ENCODE measurements at places on chromosomes 6 and 20. TPM values are rescaled to one million over a fixed set of nuclear protein-coding genes. Genes with fewer than 3 reads are reported as not detected.

DNA sequence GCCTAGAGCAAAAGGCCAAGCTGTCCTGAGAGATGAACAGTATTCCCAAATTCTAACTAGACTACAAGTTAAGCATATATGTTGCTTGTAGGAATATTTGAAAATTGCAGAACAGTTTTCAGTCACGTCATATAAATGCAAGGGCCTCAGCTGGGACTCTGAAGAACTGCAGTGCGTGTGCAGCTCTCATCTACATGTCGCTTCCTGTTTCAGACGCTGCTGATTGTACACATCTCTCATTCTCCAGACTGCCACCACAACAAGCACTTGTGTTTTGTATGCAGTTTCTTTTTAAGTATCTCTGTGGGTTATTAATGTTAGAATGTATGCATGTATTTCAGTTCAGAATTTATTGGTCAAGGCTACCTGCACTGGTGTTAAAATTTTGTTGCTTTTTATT lies 119.7 kb downstream of the MAP3K4 start:
- H3K27me3 ChIP-seq = no peaks in the 10 kb centered on the region
- no peak overlapping the region for H3K27ac ChIP-seq
- peaks cover 47% of the 10 kb centered on the region for H3K36me3 ChIP-seq
- DNase-seq = no peak

DNA sequence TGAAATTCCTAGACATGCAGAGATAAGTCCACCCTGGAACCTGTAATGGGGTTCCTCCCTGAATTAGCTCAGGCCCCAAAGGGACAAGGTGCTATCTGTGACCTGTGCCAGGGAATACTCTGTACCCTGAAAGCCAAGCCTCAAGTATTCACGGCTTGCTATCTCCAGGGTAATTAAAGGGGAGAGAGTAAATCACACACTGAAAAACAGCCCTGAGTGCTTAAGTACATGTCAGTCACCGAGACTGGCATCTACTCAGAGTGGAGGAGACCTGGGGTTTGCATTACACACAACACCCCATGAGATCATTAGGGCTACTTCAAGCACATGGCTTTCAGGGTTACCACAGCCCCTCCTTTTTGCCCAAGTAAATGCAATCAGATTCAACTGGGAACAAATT lies 188.1 kb downstream of the CD83 start:
- no peak overlapping the region for H3K27ac ChIP-seq
- no peak for DNase-seq
- H3K4me1 ChIP-seq = no peaks in the 10 kb centered on the region
- H3K27me3 ChIP-seq = no peaks in the 10 kb centered on the region
- no peak overlapping the region for H3K4me3 ChIP-seq
- no peaks in the 10 kb centered on the region for H3K36me3 ChIP-seq

DNA sequence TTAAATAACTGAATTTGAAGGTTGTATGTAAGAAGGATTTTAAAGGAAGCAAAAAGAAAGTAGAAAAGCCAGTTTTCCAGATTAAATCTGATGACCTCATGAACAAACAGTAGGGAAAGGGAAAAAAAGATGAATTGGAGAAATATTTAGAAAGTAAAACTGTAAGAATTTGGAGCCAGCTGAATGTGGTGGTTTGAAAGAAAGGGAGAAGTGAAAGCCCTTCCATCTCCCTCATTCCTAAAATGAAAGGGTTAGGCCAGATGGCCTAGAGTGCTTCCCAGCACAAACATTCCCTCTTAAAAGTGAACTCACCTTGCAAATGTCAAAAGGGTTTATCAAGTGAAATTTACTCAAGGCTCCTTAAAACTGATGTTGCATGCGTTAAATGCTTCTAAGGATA lies 139.3 kb upstream of the COL21A1 start:
- no peak for DNase-seq
- H3K27me3 ChIP-seq = no peaks in the 10 kb centered on the region
- H3K4me3 ChIP-seq = no peak overlapping the region
- no peaks in the 10 kb centered on the region for H3K4me1 ChIP-seq
- H3K27ac ChIP-seq = no peak overlapping the region

The CASS4 gene
- total RNA-seq = 3.7 TPM

Measured in CD8-positive, alpha-beta memory T cell (primary cell).